HAP-1 (cell line): ENCODE measurements at places on chromosomes 1 and 21.
A peak's percentile ranks its signal among the peaks of the same experiment; 100 is the strongest.

DNA sequence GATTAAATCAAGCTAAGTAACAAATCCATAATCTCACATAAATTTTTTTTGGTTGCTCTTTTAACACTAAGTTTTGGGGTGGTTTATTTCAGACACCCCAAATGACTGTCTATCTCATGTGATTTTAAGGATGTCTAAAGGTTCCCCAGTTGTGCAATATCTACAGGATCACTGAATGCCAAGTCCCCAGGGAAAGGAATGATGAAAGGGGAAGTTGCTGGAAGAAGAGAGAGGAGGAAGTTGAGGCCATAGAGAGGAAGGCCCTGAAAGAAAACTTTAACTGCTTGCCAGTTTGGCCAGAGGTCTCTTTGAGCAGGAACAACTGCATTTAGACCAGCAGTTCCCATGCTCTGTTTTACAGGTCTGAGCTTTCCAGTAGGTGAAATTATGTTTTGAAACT is 27.5 kb upstream of the SLC19A2 start:
- no peak for DNase-seq

DNA sequence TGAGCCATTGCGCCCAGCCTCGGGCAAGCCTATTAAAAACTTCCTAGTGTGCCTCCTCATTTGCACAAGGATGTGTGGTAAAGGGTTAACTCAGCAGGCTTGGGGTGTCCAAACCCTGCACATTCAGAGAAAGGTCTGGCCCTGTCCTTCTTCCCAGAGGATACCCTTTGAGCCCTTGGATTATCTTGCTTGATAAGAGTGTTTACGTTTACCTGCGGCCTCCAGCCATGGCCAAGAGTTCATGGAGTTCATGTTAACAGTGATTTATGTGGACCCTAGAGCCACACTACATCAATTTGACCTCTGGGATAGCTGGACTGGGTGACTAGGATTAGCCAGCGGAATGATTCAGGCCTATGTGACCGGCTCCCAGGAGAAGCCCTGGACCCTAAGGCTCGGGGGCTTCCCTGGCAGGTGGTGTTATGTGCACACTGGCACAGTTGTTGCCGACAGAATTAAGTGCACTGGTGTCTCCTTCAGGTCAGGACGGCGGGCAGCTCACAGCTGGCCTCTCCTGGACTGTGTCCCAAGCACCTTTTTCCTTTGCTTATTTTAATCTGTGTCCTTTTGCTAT is 7.7 kb upstream of the TCP10L start:
- no peak for DNase-seq

DNA sequence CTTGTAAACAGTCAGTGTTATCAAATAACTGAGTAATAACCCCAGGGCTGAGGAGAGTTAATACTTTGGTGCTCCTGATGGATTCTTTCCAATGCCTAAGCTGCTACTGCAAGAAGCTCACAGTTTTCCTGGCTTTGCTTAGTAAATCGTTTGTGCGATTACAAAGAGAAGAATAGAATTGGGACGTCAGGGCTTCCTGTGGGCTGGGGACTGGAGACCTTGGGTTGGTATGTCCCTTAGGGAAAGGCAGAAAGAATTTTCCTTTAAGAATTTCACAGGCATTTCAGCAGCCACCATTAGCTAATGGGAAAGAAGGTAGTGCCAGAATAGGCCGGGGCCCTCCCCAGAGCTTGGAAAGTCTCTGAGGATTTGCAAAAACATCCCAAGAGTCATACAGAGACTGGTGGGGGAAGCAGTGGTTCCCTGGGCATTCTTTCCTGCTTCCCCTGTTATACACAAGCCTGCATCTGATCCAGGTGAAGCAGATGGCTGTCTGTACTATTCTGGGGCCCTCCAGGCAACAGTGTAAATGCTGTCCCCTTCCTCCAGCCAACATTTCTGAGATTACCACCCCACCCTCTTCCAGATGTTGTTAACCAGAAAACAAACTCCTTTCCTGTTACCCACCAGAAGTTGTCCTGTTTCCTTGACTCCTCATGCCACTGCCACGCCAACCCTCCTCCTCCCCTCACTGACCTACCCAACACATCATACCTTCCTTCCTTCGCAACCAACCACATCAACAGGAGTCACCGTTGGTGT is 40.2 kb downstream of the PLXNA2 start:
- no peak for DNase-seq

DNA sequence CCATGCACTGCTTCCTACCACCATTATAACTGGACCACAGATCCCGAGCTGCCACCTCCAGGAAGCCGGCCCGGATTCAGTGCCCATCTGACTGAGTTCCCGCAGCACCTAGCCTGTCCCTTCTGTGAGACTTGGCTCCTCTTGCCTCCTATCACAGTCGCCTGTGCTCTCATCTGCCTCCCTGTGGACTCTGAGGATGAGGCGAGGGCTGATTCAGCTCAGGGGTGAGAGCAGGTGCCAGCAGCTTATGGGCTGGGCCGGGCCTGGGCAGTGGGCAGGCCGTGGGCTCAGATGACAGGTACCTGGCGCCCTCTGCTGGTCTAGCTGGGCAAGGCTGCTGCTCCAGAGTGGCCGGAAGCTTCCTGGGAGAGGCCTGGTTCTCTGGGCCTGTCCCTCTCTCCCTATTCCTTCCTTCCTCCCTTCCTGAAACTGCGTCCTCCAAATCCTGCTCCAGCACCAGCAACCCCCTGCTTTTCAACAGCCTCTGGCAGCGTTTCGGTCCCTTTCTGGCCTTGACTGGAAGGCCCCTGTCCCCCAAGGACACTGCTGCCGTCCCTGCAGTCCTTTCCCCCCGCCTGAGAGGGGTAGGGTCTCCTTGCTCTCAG is 17.3 kb upstream of the PCSK9 start:
- DNase-seq: peak; percentile 92

DNA sequence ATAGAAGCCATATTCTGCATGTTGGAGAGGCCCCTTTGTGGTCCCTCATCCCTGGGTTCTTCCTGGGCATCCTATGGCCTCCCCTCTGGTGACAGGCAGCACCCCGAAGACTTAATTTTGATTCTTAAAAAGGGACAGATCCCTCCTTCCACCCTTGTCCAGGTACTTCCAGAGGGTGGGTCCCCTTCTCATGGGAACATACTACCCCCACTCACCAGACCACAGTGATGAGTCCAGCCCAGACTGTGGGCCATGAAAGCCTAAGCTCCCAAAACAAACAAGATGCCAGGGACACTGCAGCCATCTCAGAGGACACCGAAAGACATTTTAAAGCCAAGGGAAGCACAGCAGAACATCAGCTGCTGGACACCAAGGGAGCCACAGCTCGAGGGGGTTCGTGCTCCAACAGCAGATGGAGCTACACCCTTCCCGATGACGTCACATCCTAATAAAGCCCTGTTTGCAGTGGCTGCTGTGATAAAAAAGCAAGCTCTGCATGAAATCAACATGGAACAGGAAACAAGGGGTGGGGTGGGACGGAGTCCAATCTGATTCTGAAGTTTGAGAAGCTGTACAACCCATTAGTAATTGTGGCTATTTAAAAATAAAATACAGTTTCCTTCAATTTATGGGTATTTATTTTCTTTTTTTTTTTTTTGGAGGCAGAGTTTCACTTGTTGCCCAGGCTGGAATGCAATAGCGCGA is 32.4 kb downstream of the GNB1 start:
- DNase-seq: peak; percentile 58

- no peak for DNase-seq
These were observed 30.5 kb upstream of the WDTC1 start for GRCh38 chr1:27203946-27204345.

- no peak for DNase-seq
These were observed 89.6 kb downstream of the LEPR start for GRCh38 chr1:65509912-65510680.

DNA sequence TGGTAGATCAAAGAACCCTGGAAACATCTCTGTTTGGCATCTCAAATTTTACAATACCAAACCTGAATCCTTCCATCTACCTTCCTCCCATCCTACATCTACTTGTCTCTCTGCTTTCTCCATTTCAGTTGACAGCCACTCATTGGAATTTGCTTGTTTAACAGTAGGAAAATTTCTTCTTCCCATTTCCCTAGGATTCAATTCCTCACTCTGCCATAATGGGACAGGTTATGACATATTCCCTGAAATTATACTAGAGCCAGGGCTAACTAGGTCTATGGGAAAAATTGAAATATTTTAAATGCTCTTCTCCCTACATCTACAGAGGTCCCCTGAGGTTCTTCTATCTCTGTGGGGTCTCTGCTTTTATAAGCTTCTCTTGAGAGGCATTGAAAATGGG is 257.7 kb downstream of the KCNH1 start:
- DNase-seq: no peak

- no peak for DNase-seq
These were observed 497.1 kb upstream of the PLXNA2 start for GRCh38 chr1:208741296-208741695.

GRCh38 chr1:221576268-221576667 is 165.6 kb downstream of the DUSP10 start:
- no peak for DNase-seq

DNA sequence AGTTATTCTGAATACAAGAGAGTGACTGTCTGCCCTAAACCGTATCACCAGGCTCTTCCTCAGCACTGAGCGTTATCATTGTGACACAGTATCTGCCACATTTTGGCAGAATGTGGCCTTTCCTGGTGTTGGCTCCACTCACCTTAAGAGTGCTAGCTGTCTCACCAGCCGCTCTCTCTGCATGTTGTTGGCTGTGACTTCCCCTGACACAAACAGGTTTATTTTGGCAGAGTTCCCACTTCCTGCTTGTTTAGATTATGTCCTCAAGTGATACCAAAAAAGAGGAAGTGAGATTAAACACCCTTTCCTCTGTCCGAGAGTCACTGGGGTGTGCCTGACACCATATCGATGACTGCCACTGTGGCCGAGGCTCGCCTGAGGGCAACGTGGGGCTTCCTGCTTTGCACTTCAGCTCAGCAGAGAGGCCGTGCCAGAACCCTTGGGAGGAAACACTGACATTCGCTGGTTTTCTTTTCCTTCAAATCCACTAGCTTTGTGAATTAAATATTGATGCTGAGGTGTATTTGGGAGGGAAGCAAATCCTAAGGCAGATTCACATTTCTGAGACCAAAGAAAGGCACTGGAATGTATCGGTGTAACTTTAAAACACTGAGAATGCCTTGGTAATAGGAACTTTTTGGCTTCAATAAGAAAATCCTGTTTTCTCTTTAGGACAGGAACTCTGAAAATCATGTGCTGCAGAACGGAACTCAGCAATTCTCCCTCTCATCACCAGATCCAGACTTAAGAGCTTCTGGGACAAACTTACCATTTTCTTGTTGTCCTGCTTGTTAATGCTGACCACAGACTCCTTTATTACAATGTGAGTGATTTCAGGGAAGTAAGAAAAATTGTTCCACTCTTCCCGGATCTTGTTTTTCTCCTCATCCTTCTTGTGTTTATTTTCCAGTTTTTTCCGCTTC is 102.1 kb downstream of the JAK1 start:
- DNase-seq: no peak

- DNase-seq: no peak
These were observed 1.6 kb upstream of the ADARB1 start for GRCh38 chr21:45072738-45073300.

DNA sequence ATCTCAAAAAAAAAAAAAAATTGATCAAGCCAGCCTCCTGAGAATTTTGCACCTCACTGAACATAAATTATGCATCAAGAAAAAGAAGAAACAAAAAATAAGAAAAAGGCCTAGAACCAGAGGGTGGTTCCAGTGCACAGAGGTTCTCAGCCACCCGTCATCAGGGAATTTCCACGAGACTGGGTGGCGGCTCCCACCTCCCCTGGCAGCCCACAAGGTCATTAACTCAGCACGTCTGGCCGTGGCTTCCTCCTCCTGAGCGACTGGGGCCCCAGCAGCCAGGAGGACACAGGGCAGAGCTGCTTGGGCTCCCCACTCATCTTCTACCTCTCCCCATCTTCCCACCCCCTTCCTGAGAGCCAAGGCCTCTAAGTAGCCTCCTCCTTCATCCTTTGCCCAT is 15.7 kb upstream of the TMEM51 start:
- DNase-seq: no peak

GRCh38 chr1:92980732-92981647 is 19.7 kb upstream of the DIPK1A start:
- no peak for DNase-seq

GRCh38 chr21:33561373-33561772 is 18.5 kb downstream of the SON start:
- no peak for DNase-seq

DNA sequence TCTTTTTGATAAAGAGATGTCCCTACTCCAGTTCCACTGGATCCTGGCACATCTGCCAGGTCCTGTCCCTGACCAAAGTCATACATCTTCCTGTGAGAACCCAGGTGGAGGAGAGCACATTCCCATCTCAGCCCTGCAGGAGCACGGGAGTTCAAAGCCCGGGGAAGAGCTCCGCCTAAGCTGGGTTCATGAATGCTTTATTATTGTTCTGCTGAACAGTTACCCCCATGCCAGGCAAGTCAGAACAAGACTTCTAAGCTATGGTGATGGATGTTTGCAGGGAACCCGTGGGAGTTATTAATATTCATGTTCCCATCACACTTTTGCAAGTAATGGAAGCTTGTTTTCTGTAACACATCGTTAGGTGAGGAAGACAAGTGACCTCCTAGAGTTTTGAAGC is 62.9 kb downstream of the SEC16B start:
- DNase-seq: no peak

DNA sequence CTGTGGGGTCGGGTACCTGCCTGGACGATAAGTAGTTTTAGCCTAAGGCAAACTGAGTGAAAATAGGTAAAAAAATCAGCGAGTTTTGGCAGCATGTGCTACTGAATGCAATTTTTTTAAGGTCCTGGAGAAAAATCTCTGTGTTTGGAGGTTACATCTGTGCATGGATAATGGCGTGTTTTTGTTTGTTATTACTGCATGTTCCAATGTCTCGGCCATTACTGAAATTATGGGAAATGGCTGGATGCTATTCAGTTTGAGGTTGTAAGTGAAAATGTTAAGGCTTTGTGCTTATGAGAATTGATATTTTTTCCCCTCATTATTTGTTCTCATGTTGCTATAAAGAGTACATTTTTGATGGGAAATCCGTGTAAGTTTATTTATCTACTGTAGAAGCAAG is 441.7 kb downstream of the PRDM2 start:
- no peak for DNase-seq

- DNase-seq: no peak
These were observed 248.6 kb downstream of the GREM2 start for GRCh38 chr1:240363315-240363714.

DNA sequence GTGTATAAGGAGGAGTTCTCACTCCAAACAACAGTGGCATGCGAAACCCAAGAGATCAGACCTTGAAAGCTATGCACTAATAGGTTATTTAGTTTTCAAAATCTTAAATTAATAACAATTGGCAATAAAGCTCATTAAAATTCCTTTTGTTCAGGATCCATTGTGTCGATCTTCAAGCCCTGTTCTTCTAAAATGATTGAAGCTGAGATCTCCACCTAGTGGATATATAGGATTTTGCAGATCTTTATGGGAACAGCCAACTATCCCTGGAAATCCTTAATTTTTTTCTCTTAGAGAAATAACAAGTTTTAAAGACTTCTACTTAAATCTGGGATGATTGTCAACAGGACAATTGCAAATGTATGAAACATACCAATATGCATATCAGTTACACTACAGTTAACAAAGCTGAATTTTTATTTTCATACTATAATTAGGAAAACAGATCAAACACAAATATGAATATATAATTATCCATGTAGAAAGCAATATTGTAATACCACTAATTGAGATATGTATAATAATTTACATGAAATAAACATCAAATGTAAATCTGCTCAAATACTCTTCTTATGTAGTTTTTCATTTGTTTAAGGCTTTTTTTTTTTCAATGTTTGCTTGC is 43.3 kb downstream of the LRRC53 start:
- DNase-seq: no peak
